Activated T-cell treated with anti-CD3 and anti-CD28 coated beads, Interleukin-2, amount 50 U/mL, for 72 hours (primary cell): ENCODE measurements at places on chromosomes 3 and 15.

DNA sequence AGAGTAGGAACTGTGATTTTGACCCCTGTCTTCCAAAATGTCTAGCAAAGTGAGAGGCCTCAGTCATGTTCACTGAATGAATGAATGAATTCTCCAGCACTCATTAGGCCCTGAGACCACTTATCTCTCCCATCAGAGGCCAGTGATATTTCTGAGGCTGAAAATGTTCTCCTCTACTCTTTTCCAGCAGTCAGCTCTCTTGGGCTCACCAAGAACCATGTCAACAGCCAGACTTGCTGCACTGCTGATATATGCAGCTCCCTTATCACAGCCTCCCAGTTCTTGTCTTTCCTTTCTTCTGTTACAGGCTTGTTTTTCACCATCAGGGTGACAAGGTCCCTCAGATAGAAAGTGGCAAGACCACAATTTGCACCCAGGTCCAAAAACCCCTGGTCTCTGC is 28.7 kb upstream of the MFSD1 start:
- DNase-seq: no peak

GRCh38 chr3:164890061-164890460 is 188.2 kb downstream of the SI start:
- DNase-seq: no peak

- peak; percentile 72 for DNase-seq
Observed at GRCh38 chr15:31200735-31201151, 99.2 kb upstream of the TRPM1 start.

DNA sequence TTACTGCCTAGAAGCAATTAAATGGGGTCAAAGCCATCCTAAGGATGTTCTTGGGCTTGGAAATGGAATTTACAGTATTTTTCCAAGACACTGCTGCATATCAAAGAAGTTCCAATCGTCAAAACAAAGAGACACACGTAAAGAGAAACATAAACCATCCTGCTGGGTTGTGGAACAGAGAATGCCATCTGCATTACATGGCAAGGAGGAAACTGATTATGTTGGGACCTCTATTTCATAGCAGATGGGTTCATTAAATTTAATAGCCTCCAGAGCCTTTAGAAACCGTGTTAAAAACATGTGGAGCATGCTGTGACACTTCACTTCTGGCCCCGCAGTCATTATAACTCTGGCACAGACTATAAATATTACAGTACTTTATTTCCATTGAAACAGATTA is 154.6 kb downstream of the LRTM1 start:
- no peak for DNase-seq
